Midbrain (tissue), 1 donor: ENCODE measurements at places on chromosomes 13 and 19.

GRCh38 chr19:10544242-10544752 is 593 bp downstream of the ATG4D start:
- DNase-seq = no peak

DNA sequence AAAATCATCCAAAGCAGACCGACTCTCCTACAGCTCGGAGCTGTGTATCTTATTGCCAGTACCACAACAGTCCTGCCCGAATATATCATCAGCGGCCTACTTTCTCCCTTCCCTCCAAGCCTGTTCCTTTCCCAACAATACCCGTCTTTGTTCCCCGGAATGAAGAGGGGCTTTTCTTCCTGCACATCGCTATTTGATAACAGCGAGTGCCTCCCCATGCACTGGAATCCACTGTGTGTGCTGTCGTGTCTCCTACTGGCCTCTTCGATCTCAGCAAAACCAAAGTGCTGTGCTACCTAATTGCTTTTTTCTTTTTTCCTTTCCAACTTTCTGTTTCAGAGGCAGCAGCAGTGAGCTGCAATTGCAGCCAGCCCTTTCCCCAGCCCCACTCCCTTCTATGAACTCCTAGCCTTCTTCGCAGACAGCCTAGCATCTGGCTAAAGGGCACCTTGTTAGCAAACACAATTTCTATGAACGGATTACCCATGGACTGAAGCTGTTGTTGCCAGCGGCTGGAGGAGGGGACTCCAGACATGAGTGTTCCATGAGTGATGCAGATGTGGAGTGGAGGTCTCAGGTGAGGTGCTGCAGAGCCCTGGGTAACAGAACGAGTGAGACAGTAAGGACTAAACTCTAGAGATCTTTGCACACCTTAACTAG is 43.4 kb downstream of the EFNB2 start:
- peak; percentile 83 for DNase-seq

DNA sequence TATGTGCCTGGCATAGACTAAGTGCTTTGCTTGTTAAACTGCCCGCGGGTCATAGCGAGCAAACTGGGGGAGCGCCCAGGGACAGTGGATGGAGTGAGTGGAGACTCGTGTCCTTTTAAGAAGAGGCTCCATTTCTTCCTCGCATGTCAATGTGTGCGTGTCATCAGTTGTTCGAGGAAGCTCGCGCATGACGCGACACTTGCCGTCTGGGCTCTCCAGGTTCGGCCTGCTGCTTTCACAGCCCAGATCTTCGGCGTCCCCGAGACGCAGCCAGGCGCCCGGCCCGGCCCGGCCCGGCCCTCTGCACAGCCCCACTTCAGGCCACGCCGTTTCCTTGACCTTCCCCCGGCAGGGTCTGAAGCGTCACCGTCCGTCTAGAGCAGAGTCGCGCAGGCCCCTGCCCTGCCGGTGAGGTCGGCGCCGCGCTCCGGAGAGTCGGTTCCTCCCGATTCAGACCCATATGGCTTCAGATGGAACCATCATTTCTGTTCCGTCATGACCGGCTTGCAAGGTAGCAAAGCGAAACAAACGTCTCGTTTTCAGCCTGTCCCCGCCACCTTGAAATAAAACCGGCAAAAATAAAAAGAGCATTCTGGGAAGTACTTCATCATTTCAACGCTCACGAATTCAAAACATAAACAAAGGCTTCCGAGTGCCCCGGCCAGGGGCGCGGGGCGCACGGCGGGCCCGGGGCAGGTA is 599 bp upstream of the ARHGEF7 start:
- DNase-seq = no peak

GRCh38 chr19:35265126-35265899 is 3.4 kb upstream of the USF2 start:
- DNase-seq = no peak

DNA sequence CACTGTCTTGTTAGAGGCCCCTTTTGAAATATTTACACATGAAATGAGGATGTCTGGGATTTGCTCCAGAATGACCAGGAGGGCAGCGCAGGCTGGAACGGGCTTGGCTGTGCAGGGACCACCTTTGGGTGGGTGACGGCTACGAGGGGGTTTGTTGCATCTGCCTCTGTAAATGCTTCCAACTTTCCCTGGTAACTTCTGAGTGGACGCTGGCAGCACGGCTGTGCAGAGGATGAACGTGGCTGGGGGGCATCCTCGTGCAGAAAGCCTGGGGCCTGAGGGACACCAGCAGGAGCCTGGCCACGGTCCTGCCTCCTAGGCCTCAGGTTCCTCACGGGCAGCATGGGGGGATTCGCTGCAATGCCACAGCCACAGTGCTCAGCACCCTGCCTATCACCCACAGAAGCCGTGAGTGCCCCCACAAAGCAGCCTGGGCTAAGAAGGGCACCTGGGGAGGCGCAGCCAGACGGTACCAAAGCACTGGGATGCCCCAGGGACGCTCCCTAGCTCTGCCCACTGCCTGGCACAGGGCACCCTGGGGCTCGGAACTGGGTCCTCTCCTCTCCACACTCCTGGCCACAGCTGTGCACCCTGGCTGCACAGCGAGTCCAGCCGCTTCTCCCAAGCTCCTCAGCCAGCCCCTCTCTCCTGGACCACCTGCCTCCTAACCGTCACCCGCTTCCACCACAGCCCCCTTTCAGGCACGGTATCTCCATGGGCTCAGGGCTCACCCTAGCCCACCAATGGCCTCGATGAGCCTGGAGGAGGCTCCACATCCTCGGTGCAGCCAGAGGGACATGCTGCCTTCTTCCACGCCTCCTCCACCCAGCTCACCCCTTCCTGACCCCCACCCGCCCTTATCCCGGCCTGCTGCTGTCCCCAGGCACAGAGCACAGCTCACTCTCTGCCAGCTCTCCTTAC is 44.5 kb downstream of the MLLT1 start:
- no peak for DNase-seq

- DNase-seq = no peak
These were observed 77.4 kb downstream of the DOCK9 start for GRCh38 chr13:98900442-98900841.

DNA sequence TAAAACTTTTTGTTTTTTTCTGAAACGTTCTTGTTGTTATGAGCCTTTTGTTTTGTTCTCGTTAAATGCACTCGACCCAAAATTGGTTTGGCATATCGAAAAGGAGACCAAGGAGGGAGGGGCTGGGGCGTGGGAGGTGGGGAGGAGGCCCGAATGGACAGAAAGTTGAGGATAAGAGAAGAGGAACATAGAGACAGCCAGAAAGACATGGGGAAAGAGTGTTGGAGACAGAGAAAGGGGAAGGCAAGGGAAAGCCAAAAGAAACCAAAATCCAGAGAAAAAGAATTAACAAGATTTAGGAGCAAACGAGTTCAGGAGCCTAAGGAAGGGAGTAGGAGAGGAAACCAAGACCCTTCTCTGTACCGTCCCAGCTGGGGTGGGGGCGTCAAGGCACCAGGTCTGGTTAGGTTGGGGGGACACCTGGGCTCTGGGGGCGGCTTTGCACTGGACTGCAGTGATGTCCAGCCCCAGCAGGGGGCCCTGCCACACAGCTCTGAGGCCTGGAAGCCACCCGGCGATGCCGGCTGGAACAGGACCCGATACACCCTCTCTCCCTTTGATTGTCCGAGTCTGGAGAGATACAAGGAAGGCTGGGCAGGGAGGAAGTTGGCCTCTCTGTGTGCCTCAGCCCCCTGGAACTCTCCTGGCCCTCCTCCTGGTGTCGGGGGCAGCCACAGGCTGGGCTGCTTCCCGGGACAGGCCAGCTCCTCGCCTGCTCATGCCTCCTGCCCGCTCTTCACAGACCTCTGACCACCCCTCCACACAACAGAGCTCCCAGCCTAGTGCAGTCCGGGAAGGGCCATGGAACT is 11.6 kb upstream of the ASF1B start:
- peak; percentile 69 for DNase-seq

- DNase-seq = no peak
These were observed 49.2 kb upstream of the PCCA start for GRCh38 chr13:100039740-100040139.

DNA sequence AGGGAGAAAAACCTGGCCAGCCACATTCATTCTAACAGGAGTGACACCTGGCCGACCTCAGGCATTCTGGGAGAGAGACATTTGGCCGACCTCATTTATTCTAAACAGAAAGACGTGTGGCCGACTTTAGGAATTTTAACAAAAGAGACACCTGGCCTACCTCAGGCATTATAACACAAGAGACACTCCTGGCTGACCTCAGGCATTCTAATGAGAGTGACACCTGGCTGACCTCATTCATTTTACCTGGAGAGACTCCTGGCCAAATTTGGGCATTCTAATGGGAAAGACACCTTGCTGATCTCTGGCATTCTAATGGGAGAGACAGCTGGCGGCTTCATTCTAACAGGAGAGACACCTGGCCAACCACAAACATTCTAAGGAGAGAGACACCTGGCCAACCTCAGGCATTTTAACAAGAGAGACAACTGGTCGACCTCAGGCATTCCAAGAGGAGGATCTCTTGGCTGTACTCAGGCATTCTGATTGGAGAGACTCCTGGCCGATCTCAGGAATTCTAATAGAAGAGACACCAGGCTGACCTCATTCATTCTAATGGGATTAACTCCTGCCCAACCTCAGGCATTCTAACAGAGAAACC is 1353.9 kb downstream of the UQCRFS1 start:
- no peak for DNase-seq

GRCh38 chr13:98143601-98144026 is 720 bp downstream of the FARP1 start:
- DNase-seq = no peak

DNA sequence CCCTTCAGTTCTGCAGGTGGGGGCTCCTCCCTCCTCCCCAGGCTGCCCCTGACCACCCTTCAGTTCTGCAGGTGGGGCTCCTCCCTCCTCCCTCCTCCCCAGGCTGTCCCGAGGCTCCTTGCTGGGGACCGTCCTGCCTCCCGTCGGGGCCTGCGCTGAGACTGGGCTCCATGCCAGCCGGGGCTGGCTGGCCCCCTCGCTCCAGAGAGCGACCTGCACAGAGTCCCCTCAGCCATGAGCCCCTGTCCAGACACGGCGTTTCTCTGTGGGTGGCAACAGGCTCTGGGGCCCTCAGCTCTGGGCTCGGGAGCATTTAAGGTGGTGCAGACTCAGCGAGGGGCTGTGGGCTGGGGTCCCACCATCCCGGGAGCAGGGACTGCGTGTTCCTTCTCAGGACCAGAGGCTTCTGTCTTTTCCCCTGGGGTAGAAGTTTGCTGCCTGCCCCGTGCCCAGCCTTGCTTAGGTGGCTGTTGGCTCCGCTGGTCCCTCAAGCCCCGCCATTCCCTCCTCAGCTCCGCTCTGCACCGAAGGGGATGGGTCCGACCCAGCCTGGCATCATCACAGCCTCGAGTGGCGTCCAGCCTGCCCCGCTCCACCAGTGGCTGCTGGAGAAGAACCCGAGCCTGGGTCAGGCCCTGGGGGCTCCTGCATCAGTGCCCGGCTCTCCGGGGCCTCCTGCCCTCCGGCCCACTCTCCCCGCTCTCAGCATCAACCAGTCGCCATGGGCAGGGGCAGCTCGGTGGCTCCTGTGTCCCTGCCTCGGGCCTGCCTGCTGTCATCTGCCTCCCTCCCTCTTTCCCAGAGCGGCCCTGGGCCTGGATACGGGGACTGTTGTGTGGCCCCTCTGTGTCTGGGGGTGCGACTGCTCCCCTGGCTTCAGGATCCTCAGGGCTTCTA is 27.6 kb downstream of the CSNK1G2 start:
- no peak for DNase-seq

GRCh38 chr19:10332965-10333757 is at the start of gene RAVER1:
RAVER1 (minus strand) TSS chr19:10333529; CDS start chr19:10333507, 22 bp downstream.
- peak; percentile 98 for DNase-seq

DNA sequence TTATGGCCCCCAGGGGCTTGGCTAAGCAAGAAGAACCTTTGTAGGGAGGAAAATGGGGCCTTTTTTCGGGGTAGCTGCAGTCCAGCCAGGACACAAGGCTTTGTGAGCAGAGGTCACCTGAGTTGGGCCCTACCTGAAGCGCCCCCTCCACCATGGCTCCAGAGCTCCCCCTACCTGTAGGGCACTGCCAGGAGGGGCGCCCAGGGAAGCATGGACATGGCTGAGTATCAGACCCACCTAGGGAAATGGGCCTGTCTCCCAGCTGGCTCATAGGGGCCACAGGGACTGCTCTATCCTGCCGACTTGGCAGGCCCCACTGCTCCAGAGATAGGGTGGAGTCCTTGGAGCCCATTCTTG is 9.0 kb upstream of the CEBPA start:
- no peak for DNase-seq

- no peak for DNase-seq
These were observed 1.8 kb upstream of the POLRMT start for GRCh38 chr19:634975-635652.

- DNase-seq = peak; percentile 40
These were observed 6.2 kb downstream of the FOXO1 start for GRCh38 chr13:40660141-40660664.

DNA sequence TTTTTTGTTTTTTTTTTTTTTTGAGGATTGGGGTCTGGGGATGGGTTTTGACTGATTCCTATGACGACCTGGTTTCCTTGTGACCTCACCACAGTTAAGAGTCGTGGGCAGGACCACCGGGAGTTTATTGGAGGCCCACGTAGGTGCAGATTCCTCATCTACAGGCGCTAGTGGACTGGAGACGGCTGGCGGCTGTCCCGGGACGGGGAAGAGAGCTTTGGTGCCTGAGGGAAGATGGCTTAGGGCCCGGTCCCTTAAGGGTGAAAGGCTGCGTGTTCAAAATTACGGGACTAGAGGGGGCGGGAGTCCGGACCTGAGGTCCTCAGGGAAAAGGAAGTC is 682 bp upstream of the TEAD2 start:
- no peak for DNase-seq

DNA sequence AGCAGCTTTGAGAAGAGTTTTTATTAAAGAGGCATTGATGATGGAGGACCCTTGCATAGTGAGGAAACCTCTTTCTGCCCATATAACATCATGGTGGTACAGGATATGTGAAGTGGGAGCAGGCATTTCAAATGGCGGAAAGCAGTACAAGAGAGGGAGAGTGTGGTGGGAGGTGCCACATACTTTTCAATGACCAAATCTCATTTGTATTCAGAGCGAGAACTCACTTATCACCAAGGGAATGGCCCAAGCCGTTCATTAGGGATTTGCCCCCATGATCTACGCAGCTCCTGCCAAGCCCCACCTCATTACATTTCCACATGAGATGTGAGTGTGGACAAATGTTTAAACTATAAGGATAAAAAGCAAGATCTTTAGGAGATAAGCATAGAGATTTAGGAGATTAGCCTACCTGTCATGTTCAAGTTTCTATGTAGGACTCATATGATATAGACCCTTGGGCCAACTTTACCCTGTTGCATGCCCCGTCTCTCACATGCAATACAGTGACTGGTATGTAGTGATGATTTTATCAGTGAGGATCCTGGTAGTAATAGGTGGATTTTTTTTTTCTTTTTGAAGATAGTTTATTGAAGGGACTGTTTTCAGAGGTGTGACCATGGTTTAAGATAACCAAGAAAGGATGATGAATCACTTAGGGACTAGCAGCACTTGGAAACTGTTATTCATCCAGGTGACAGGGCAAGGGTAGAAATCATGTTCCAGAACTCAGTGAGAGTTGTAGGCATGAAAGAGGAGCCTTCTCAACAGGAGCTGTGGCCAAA is 38.3 kb downstream of the DNAJC15 start:
- no peak for DNase-seq

GRCh38 chr19:58474997-58475713 is 997 bp upstream of the ZNF446 start:
- no peak for DNase-seq

- DNase-seq = no peak
These were observed 51.3 kb downstream of the GPALPP1 start for GRCh38 chr13:45040622-45041021.
